ENCODE measurements at places on chromosomes 12 and 14.

- DNase-seq, result no peak
Observed at GRCh38 chr14:60515511-60516289, 6.8 kb downstream of the SIX6 start.

DNA sequence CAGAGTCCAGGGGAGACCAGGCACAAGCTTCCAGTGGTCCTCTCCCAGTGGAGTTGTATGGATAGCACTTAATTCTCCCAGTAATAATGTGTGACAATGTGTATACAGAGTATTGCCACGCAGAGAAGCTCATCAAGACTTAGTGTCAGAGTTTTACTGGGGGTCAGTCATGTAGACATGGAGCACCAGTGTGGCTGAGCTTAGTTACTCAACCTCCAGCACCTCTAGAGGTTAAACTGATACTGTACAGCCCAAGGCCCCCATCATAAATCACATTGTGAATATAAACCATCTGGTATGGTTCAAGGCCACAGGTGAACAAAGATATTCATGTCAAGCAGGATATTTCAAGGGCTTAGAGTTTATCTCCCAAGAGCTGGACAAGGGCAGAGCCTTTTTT, 378.1 kb upstream of the TMPO start:
- DNase-seq, result no peak

DNA sequence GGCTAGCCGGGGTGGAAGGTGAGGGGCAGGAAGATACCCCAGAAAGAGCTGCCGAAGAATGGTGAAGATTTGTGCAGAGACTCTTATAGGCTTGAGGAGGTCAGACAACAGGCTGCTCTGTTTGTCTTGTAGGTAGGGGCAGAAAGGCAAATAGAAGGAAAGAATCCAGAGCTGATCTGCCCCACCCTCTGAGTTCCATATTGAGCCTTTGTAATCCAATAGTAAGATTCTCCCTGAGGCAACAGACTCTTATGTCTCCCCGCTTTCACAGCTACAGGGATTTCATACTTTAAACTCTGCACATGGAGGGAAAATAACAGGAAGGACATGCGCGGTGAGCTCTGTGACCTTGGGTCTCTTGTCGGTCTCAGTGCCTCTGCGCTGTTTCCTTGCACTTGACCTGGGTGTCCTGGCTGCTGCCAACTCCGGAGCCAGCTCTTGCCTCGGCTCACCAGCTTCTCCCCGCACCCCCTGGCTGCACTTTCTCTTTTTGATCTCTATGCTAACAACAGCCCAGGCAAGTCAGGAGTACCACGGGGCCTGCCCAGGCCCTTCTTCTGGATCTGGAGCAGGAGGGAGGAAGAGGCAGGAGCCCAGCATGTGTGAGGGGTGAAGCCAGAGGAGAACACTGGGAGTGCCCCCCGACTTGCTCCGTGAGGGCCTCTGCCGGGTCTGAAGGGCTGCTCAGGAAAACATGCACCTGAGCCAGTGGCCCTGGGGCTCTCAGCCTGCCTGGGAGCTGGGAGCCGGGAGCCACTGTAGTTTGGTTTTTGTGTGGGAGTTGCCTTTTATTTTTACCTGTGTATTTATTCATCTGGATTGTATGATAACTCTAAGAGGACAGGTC, 75.8 kb downstream of the PPP1R36 start:
- DNase-seq, result no peak

- DNase-seq, result no peak
Observed at GRCh38 chr12:2732290-2732689, 62.5 kb upstream of the FKBP4 start.

DNA sequence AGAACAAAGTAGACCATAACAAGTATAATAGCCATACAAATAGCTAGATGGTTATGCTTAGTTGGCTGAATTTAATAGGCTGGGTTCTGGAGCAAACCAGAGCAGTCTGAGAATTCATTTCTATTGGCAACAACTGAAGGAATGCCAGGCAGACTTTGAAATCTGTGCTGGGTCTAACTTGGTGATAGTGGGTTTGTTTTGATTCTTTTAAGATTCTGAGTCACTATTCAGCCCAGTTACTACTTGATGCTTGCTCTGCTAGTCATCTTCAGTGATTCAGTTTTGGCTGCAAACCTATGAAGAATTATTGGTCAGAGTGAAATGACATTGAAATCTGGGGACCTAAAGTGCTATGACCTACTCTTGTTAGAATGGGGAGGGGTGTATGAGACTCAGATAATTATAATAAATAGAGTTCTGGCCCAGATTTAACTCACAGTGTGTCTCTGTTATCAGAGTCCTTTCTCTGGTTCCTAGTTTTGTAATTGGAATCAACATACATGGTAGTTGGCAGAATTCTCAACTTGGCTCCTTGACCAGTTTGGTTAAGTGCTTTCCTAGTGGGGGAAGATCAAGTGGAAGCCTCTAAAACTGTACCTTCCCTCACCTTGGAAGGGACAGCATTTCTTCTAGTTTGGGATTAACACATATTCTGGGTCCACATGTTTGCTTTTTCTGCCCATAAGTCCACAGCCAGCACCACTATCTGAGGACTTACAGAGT, 43.5 kb downstream of the MNAT1 start:
- DNase-seq, result no peak

GRCh38 chr12:108296945-108297344, 42.2 kb downstream of the CMKLR1 start:
- no peak for DNase-seq

DNA sequence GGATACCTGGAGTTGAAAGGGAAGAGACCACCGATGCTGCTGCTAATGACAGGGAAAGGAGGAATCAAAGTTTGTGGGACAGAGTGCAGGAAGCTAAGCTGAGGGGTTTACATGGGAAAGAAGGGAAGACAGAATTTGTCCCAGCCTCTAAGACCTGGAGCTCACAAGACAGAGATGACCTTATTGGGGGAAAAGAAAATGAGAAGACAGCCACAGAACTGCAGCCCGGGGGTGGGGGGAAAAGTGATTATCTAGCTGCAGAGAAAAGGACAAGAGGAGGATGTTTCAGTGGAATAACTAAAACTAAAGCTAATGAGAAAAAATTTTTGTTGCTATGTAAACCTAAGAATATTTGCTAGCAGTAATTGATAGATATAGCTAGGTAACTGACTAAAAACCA, 30.7 kb downstream of the NDUFA12 start:
- no peak for DNase-seq

- DNase-seq, result no peak
Observed at GRCh38 chr14:22508150-22508457, 80.9 kb downstream of the DAD1 start.

DNA sequence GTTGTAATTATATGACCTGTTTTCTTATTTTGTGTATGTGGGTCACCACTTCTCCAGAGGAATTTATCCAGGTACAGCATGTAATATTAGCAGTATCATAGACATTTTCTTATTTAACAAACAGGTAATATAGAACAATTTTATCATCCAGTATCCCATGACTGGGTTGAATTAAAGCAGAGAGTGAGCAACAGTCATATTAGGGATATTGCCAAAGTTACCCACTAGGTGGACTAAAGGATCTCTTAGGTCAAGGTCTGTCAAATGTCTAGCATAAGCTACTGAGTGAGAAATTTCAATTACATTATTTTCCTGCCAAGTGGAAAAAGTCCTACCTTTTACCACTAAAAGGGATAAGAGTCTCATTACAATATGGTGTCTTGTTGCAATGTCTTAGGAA, 62.1 kb upstream of the TRIM9 start:
- no peak for DNase-seq

DNA sequence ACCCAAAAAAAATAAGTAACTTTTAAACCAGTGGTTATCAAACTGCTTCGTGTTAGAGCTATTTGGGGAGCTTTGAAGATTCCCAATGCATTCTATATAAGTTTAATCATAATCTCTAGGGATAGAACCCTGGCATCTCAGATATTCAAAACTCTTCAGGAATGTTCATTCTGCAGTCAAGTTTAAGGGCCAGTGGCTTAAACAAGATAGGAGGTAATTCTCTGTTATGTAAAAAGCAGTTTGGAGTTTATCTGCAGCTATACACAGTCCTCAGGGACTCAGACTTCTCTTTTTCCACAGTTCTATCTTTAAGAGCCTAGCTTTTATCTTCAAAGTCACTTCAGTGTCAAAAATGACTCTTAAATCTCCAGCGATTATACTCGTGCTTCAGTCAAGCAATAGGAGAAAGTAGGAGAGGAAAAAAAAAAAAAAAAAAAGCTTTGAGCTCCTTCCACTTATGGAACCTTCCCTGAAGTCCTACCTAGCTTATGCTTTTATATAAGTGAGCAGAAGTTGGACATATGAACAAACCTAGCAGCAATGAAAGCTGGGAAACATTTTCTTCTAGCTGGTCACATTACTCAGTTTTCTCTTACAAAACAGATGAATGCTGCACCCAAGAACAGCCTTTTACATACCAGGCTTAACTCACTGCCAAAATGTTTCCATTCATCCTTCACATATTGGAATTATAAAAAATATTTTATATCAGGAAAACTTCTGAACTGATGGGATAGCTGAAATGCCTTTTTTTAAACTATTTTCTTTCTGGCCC, 302.8 kb downstream of the FSCB start:
- no peak for DNase-seq

- no peak for DNase-seq
Observed at GRCh38 chr12:49507139-49507538, 31.7 kb upstream of the KCNH3 start.

- no peak for DNase-seq
Observed at GRCh38 chr12:86727160-86727559, 471.0 kb upstream of the MGAT4C start.

DNA sequence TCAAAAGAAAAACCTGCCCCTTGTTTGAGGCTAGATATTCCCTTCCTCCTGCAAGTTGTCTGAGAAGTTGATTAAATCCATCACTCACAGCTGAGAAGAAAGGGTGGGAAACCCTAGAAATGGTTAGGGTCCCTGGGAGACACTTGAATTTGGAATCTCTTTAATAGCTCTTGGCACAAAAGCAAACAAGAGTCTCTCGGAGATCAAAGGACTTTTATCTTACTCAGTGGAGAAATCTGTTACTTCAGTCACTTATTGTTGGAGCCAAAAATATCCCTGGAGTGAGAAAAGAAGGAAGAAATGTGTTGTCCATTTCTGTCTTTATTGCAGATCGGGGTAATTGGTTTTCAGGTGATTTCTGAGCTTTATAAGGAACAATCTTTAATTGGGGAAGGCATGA, 47.0 kb downstream of the TMEM132C start:
- no peak for DNase-seq

DNA sequence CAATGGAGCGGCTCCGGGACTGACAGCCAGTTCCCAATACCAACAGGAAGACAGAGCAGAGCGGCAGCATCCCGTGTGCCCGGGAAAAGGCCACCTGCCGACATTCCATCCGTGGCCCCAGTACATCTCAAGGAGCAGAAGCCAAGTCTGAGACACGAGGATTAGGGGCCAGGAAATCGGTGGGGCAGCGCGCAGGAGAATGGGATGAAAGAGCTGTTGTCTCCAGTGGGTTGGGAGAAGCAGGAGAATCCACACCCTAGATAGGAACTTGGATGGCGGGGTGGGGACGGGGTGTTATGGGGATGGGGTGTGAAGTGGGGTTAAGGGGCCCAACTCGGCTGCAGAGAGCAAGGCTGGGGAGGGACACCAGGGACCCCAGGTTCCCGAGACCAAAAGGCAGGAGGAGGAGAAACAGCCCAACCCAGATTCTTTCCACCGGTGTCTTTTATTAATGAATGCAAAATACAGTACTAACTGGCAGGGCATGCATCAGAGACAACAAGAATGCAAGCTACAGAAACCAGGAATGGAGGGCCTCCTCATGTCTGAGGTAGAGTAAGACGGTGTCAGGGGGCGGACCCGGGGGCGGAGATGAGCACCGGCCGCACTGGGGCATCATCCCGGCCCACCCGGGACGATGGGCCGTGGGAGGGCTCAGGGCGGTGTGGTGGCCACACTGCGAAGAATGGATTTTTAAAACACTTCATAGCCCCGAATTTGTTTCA, 50.3 kb downstream of the BEGAIN start:
- DNase-seq, result no peak

GRCh38 chr14:61456720-61457119, 135.3 kb downstream of the PRKCH start:
- DNase-seq, result peak; percentile 24

- DNase-seq, result no peak
Observed at GRCh38 chr12:6253278-6253677, 53.1 kb downstream of the CD9 start.

- no peak for DNase-seq
Observed at GRCh38 chr12:1122786-1123185, 131.8 kb downstream of the ERC1 start.

DNA sequence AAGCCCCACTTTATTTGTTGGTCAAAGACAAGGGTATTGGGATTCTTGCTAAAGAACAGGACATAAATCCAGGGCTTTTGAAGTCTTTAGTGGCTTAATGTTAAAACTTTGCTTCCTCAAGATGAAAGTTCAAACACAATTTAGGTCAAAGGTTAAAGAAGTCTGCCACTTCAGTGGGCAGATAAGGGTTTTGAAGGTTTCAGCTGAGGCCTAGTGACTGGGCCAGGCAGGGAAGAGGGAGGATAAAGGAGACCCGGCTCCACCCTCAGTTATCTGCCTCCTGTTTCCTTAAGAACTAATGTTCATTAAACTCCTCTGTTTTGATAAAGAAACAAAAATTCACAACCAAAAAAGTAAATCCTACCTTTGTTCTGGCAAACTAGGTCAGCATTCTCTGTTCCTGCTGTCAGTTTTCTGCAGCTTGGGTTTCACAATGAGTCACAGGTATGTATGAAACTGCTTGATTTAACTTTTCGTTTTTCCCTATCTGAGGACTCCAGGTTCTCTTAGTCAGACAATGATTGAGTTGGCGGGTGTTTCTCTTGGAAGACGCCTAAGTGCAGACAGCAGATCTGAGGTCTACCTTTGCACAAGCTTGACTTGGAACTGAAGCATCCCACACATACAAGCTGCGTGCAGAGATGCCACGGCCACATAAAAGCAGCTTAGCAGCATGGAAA, 208.3 kb downstream of the EXOC5 start:
- no peak for DNase-seq

- DNase-seq, result peak; percentile 44
Observed at GRCh38 chr12:68611094-68611805, 551 bp downstream of the RAP1B start.

DNA sequence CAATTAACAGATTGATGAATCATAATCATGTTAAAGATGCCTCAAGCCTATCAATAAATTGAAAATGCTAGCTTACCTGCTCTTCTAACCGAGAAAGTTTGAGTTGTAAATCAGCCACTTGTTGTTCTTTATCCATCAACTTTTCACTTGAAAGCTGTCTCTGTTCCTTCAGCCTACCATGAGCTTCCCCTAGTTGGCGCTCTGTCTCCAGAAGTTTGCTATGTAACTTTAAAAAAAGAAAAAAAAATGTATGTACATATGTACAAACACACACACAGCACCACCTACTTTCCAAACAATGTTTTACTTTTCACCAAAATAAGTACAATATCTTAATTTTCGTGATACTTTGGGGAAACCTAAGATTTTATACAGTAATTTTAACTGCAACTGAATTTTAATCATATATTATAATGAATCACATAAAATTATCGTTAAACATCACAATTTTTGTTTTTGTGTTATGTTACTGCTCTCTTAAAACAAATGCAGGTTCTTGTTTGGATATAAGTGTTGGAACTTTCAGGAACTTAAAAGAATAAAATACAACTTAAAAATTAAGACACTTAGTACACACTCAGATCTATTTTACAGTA, 101.2 kb downstream of the EEA1 start:
- DNase-seq, result no peak
